NCI-H2029 treated with DMSO at 0.1 percent for 48 hours (cell line): ENCODE measurements at places on chromosomes 6 and 20.
A peak's percentile ranks its signal among the peaks of the same experiment; 100 is the strongest.

- no peak for DNase-seq
Measured at GRCh38 chr6:168286116-168286515, 33.5 kb downstream of the DACT2 start.

DNA sequence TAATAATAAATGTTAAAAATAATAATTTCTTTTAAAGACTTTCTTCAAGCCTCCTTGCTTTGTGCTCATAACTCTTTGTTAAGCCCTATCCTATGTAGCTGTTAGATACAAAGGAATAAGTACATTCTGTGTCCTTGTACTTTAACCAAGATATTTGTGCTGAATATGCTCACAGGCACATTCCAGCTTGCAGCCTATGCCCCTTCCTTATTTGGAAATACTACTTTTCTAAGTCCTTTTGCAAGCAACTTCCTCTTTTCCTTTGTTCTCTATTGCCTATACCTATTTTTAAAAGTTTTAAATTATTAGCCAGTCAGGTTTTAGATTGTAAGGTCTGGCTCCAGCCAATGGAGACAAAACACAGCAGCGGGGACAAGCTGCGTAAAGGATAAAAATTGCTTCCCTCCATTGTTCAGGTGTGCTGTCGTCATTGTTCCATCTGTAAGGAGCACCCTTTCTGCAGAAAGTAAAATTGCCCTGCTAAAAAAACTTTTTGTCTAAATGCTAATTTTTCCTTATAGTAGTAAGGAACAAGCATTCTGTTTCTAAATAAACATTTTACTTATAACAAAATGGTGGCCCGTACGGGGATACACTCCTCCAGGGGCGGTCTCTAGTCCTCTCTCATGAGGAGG, 80.2 kb downstream of the SYTL3 start:
- DNase-seq, result no peak

- no peak for DNase-seq
Measured at GRCh38 chr6:71766796-71767195, 119.6 kb upstream of the RIMS1 start.

GRCh38 chr6:10725044-10725443, 2.2 kb downstream of the TMEM14C start:
- no peak for DNase-seq

GRCh38 chr6:113634352-113635163, 222.6 kb upstream of the MARCKS start:
- DNase-seq, result no peak

GRCh38 chr6:106272287-106272686, 53.3 kb downstream of the ATG5 start:
- DNase-seq, result no peak

GRCh38 chr20:49990271-49990720, 7.5 kb downstream of the SNAI1 start:
- DNase-seq, result no peak

- peak; percentile 50 for DNase-seq
Measured at GRCh38 chr6:159968295-159969203, at the start of gene IGF2R. Gene IGF2R (plus strand): TSS chr6:159969082. CDS start chr6:159969247, 165 bp downstream.

DNA sequence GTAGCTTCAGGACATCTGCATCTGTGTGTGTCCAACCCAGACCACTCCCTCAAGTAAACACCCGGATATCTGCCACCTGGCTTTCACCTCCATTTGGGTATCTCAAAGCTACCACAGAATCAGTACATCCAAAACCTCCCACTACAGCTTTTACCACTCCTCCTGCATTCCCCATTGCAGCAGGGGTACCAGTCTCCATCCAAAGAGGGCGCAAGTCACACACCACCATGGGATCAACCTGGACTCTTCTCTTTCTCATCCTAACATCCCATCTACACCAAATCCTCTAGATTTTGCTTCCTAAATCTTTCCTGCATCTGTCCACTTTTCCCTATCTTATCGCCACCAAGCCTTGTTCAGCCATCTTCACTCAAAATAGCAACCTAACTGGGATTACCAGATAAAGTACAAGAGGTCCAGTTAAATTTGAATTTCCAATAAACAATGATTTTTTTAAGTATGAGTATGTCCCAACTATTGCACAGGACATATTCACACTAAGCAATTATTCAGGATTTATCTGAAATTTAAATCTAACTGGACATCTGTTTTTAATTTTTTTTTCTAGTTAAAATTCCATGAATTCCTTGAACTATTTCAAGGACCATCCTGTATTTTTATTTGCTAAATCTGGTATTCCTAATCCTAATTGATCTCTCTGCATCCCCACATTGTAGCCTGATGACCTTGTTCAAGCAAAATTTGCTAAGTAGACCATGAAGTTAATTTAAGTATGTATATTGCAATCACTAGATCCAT, 164.3 kb upstream of the MLN start:
- DNase-seq, result no peak

- DNase-seq, result no peak
Measured at GRCh38 chr6:88749849-88750248, 213.6 kb downstream of the RNGTT start.

GRCh38 chr20:52482044-52482443, 290.5 kb upstream of the ZFP64 start:
- DNase-seq, result no peak

- no peak for DNase-seq
Measured at GRCh38 chr6:41677124-41677921, 39.1 kb downstream of the MDFI start.

GRCh38 chr20:22429175-22430153, 154.9 kb downstream of the FOXA2 start:
- no peak for DNase-seq

- no peak for DNase-seq
Measured at GRCh38 chr20:24422091-24422760, 47.2 kb upstream of the SYNDIG1 start.

DNA sequence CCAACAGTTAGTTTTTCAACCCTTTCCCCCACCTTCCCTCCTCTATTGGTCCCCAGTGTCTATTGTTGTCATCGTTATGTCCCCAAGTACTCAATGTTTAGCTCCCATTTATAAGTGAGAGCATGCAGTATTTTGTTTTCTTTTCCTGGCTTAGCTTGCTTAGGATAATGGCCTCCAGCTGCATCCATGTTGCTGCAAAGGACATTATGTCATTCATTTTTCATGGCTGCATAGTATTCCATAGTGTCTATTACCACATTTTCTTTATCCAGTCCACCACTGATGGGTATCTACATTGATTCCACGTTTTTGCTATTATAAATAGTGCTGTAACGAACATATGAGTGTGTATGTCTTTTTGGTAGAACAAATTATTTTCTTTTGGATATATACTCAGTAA, 55.3 kb upstream of the HIVEP1 start:
- no peak for DNase-seq

DNA sequence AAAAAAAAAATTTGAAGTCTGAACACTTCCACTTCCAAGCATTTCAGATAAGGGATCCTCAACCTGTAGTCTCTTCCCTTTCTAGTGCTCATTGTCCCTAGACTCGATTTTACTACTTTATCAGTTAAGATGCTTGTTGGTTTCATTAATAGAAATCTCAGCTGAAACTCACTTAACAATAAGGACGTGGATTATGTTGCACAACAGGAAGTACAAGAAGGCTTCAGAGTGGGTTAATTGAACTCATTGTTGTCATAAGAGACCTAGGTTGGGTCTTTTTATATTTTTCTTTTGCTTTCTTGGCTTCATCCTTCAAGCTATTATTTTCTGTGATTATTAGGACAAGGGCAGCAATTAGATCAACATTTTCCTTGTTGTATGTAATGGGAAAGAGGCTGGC, 175.2 kb downstream of the CDKAL1 start:
- no peak for DNase-seq

DNA sequence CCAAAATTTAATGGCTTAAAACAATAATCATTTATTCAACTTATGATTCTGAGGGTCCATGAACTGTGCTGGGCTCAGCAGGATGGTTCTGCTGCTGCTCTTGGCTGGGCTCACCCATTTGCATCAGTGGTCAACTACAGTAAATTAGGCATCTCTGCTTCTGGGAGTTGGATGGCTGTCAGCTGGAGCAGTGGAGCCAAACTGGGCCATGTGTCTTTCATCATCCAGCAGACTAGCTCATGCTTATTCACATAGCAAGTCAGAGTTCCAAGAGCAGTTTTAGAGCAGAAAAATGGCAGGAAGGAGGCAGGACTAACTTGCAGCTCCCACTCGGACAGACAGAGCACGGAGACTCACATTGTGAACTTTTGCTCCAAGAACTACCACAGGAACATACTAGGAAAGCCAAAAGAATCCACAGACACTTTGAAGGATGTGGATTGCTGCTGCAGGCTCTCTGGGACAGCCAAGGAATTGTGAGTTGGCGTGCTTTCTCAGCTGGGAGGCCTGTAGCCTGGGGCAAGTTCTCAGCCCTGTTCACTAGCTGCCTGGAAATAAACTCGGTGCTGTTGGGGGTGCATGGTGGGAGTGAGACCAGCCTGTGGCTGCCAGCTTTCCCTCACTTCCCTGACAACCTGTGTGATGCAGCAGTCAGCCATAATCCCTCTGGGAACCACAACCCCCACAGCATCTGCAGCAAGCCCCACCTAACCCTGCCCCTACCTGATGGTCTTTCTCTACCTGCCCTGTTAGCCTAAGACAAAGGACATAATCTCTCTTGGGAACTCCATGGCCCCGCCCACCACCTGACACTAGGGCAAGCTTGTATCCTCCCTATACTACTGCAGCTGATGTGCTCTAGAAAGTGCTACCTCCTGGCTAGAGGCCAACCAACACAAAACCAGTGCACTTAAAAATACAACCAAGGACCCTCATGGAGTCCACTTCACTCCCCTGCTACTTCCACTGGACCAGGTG, 129.0 kb downstream of the JPH2 start:
- peak; percentile 49 for DNase-seq

- no peak for DNase-seq
Measured at GRCh38 chr6:32126880-32127279, 1.2 kb downstream of the ATF6B start.

- DNase-seq, result peak; percentile 99
Measured at GRCh38 chr6:113995634-113996033, 24.7 kb upstream of the HDAC2 start.

DNA sequence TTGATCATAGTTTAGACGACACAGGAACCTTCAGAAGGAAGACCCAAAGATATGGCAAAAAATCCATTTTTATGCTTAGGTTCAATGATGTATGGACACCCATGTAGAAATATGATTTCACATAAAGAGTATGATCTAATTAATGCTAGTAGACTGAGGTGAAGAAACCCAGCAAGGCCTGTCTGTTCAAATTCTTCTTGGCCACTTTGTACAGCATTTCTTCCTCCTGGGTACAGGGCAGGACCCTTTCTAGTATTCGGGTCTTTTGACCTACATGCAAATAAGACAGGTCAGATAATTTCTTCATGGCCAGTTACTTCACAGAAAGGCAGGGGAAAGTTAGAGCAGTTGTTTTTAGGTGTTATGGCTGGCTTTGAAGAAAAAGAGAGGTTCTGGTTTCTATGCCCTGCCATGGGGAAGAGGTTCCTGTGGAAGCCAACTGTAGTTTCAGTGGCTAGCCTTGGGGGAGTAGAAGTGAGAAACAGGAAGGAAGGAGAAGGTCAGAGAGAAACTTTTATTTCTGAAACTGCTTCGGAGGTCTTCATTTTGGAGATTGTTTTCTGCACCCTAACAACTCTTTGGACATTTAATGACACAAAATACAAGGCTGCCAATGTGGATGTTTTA, 208.3 kb downstream of the PTPRK start:
- no peak for DNase-seq

DNA sequence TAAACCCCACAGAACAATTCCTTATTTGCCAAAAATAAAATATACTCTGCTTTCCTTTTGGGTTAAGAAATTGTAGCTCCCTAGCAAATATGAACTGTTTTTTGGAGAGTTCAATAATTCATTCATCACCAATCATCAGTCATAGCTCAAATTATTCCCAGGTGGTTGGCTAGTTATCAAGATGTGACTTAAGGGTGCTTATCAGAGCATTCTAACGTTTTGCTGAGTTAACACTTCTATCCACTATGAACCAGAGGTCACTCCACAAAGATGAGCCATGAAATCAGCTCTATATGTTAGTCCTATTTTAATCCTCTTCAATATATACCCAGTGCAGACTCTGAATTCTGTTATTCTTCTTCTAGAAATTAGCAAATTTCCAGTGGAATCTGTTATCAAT, 379.1 kb downstream of the TENT5A start:
- no peak for DNase-seq

DNA sequence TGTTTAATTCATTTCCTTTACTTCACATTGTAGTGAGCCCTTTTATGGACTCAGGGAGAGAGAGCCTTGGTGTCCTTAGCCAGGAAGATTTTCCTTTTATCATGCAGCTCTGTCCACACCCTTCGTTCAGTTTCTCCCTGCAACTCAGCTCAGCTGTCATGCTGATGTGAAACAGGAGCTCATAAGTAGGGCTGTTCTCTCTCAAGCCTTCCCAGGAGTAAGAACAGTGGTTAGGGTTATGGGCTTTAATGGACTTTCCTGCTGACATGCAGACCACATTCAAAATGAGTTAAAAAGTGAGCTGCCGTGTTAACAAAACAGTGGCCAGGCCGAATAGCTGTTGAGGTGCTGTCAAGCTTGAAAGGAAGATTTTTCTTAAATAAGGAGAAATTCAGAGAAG, 104.1 kb downstream of the BCKDHB start:
- no peak for DNase-seq

GRCh38 chr20:25539742-25540672, 45.3 kb downstream of the NINL start:
- DNase-seq, result no peak

DNA sequence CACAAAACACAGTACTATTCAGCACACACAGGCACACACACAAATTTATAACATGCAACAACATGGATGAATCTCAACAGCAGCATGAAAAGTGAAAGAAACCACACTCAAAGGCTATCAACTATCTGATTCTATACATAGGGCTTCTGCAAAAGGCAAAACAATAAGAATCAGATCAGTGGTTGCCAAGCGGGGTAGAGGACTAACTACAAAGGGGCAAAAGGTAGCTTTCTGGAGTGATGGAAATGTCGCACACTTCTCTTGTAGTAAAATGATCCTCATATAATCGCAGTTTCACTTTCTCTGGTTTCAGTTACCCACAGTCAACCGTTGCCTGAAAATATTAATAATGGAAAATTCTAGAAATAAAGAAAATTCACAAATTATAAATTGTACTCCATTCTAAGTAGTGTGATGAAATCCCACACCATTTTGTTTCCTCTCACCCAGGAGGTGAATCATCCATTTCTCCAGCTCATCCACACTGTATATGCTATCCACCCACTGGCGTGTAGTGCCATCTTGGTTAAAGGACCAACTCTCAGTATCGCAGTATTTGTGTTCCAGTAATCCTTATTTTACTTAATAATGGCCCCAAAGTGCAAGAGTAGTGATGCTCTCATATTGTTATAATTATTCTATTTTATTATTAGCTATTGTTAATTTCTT, 12.8 kb upstream of the PLN start:
- no peak for DNase-seq

- DNase-seq, result no peak
Measured at GRCh38 chr6:53398247-53399026, 49.7 kb upstream of the ELOVL5 start.

DNA sequence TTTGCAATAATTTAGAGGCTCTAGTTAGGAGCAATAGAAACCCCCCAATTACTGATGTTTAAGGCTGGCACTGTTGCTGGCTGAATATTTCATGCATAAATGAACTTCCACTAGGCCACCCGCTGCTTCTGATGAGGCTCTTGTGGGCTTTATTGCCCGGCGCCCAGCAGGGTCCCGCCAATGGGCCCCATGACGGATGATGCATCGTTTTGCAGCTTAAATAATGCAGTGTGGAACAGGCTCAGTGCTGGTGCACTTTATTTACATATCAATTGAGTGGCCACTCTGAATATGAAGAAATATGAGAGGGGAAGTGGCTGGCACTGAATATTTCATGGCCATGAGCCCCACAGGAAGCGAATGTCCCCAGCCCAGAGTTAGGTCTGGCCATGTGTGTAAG, 155.3 kb upstream of the MAFB start:
- DNase-seq, result no peak
